ENCODE measurements at places on chromosomes 1 and 21.

DNA sequence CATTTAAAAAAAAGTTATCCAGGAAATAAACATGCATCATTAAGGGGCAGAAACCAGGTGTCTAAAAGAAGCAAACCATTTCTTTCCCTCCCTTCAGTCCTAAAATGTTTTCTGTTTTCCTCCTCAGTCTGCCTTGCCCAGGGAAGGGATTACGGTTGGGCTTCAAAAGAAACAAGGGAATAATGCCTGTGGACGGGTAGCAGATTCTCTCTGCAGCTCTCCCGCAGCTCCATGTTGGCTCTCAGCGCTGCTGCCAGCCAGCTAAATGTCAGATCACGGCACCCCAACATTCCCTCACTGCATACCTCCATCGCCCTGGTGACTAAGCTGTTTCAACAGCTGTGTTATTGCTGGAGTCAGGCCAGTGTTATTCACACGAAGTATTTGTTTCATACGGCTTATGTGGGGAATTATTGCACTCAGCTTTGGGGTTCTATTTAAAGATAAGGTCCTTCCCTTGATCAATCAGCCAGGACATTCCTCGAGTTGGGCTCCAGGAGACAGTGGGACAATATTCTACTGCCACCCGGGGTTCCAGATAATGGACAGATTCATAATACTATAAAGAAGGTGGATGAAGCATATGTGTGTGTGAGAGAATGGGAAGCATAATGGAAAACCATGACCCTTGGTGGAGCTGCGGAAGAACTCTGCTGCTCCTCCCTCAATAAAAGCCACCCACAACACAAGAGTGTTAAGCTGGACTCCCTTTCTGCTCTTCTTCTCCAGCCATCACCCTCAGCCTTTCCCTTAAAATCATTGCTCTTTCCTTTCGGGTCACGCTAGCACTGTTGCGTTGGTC is 58.2 kb downstream of the WLS start:
- DNase-seq = no peak

- no peak for DNase-seq
Observed at GRCh38 chr21:15730484-15731242, 881 bp downstream of the USP25 start.

DNA sequence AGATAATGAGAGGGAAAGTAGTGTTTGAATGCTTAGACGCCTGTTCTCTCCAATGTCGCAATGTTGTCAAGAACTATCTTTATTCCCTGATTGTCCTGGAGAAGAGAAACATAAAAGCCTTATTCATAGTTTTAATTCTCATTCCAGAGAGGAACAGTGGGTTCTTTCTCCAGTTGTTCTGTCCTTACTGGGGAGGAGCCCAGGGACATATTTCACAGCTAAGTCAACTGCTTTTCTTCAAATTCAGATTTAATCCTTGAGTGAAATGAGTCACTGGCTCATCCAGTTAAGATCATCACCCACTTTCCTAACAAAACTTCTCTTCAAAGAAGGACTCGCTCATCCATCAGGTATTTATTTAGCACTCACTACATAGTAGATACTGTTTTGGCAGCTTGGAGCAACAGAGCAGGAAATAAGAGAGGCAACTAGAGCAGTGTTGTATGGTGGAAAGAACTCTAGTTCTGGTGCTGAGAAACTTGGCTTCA is 365.7 kb upstream of the USP24 start:
- no peak for DNase-seq

DNA sequence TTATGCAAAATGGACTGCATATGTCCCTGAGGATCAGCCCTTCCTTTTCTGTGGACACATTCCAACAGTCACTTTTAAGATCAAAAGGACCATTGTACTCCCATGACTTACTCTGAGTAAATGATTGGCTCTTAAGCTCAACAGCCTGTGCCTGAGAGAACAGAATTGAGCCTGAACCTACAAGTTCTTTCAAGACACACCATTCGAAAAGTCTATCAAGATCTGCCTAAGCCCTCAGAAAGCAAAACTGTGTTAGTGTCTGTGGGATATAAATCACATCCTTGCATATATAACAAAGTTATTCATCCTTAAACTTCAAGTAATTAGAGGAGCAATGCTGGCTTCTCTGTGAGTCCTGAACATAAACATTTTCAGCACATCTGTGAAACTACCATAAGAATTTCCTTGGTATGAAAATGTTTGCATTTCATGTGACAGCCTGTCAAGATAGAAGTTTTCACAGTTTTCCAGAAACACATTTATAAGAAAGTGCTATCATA is 41.6 kb downstream of the PCNX2 start:
- DNase-seq = no peak

GRCh38 chr1:185500001-185500626 is 183.1 kb upstream of the IVNS1ABP start:
- no peak for DNase-seq

DNA sequence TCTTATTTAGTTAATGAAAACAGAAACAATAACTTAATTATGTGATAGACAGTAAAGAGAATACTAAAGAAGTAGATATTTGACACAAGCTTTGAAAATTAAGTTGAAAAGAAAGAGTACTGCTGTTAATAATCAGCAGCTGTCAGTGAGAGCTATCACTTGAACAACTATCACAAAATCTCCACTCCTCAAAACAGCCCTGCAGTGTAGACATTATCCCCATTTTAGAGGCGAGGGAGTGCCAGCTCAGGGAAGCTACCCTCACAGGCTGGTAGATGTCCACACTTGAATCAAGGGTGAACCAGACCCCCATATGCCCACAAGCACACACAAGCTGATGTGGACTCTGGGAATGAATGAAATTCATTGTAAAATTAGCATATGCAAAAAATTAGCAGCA is 248.8 kb downstream of the RHOU start:
- no peak for DNase-seq

GRCh38 chr1:169545472-169545871 is 40.8 kb downstream of the F5 start:
- DNase-seq = no peak

GRCh38 chr1:246508897-246509688 is 2.0 kb upstream of the SMYD3 start:
- DNase-seq = no peak

DNA sequence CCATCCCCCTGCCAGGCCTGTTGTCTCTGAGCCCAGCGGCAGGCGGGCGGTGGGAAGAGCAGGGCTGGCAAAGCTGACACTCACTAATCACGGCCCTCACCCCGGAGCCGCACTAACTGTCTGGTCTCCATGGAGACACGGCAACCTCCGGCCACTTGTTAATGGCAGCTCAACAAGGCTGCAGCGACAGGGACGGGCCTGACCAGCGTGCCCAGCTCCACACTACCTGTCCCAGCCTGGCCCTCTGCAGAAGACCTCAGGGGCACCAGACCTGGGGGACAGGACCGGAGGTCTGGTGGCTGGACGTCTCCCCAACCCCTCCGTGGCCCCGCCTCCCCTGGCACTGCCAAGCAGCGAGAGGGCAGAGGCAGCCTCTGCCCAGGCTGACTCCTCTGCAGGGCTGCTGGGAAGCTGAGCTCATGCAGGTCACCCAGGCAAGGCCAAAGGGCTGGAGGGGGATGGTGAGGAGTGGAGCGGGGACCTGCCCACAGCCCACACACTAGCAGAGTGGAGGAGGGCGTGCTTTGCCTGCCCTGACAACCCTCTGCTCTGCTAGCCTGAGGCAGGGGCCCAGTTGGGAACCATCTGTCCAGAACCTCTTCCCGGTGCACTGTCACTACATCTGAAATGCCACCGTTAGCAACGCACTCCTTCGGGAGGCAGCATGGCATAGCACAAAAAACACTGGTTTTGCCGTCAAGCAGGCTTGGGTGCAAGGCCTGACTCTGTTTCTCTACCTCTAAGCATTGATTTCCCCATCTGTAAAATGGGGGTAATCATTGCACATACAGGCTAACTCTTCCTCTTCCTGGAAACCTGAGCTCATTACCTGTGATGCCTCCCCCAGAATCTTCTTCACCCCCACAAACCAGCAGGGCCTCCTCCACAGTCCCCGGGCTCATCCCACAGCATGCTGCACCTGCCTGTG is 29.6 kb upstream of the WASF2 start:
- no peak for DNase-seq

DNA sequence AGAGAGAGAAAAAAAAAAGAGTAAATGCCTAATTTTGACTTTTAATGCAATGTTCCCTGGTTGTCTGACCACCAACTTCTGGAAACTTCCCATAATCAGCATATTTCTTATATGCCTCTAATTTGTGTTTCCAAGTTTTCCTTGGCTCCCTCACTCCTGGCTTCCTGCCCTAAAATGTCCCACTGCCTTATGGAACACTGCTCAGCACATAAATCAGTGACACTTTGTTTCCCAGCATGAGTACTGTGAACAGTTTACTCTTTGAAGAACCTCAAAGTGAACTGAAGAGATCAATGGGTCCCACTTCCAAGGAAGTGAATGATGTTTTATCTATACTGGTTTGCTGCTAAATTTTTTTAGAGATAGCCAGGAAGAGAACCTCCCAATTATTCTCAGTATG is 271.3 kb upstream of the PRMT6 start:
- DNase-seq = no peak

GRCh38 chr1:226565476-226565875 is 16.9 kb downstream of the STUM start:
- no peak for DNase-seq

DNA sequence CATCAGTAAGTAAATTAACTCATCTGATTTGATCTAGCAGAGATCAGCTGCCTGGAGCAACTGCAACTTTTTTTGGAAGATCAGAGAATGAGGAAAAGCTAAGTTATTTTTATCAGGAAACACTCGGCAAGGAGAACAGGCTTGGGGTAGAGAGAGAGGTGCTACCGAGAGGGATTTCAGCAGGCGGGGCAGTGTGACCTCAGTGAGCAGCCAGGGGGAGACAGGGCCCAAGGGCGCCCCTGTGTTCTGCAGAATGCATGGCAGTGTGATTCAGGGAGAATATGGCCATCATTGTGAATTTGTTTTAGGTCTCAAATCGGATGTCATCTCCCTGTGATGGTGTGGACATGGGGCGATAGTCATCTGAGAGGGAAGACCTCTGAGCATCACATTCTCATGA is 484.1 kb upstream of the VAMP3 start:
- DNase-seq = no peak

- DNase-seq = no peak
Observed at GRCh38 chr1:25880518-25880917, 5.0 kb upstream of the PAQR7 start.

- DNase-seq = no peak
Observed at GRCh38 chr1:152313970-152314369, 11.1 kb downstream of the FLG start.

DNA sequence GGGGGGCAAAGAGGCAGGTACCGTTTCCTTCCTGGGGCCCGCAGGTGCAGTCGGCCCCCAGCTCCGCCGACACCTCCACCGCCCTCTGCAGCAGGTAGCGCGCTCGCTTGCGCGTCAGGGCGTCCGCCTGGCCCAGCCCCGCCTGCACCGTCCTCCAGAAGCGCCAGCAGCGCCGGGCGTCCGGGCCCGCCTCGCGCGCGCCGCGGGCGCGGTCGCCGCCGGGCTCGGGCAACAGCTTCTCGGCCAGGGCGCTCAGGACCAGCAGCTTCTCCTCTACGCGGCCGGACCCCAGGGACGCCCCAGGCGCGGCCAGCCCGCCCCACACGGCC is 863 bp downstream of the TARBP1 start:
- no peak for DNase-seq

GRCh38 chr1:8330271-8331125 is 12.6 kb downstream of the SLC45A1 start:
- no peak for DNase-seq
